ENCODE measurements at places on chromosomes 6 and 20. TPM values are rescaled to one million over a fixed set of nuclear protein-coding genes. Genes with fewer than 3 reads are reported as not detected.

DNA sequence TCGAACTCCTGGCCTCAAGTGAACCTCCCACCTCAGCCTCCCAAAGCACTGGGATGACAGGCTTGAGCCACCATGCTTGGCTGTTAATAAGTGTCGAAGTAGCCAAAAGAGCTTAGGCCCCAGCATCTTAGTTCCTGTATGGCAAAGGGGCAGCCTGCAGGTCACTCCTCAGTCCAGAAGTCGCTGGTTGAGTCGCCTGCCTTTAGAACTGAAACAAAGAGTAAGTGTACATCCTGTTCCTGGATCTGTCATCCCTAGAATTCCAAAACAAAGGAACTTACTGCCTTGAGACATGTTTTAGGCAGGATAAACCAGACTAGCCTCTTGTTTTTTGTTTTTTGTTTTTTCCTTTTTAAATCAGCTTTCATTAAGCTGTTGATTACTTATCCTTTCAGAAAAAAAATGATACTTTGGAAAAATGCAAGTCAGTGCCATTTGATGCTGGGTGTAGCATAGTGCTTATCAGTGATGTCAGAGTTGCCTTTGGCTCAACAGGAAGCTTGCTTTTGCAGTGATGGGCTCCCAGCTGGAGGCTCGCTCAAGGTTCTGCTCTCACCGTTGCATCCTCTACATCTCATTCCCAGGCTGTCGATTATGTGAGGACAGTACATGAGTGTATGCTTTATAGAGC is 9.0 kb downstream of the ACTR5 start:
- no peak for DNase-seq

- no peak for DNase-seq
Measured at GRCh38 chr20:47799116-47799715, 13.9 kb upstream of the SULF2 start.

DNA sequence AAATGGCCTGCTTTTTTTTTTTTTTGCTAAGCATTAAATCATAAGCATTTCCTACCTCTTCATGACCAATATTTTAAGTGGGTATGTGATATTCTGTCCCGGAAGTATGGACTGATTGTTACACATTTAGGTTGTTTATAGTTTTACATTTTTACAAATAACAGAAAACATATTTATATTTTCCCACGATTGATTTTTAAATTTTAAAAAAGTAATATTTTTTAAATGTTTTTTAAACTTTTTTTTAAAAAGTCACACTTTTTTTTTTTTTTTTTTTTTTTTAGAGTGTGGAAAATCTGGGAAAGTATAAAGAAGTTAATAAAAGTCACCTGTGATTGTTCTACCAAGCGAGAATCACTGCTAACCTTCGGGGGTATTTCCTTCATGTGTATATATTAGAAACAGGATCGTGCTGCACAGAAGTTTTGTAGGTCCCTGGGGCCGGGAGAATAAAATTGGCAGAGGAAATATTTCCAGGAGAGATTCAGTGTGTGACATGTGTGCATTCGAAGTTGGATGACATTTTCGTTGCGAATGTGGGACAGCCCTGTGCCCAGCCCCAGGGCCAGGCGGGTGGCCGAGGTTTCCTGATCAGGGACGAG is 173.1 kb downstream of the CDC5L start:
- no peak for DNase-seq

GRCh38 chr6:5511954-5512353 is 250.6 kb downstream of the FARS2 start:
- DNase-seq, result no peak

DNA sequence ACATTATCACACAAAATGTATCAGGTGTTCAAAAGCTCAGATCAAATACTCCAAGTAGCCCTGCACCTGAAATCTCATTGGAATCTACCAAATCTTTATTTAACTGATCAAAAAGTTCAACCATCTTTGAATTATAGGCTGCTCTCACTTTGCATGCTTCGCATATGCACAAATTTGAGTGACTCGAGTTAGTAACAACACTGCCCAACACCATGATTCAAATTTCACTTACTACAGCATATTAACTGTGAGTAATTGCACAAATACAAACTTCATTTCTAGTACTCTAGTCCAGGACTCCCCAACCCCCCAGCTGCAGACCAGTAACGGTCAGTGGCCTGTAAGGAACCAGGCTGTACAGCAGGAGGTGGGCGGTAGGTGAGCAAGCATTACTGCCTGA is 51.1 kb downstream of the WASF1 start:
- DNase-seq, result no peak

- no peak for DNase-seq
Measured at GRCh38 chr6:109483735-109484057, 677 bp upstream of the ZBTB24 start.

- DNase-seq, result no peak
Measured at GRCh38 chr6:133740218-133740617, 148.7 kb upstream of the TCF21 start.

DNA sequence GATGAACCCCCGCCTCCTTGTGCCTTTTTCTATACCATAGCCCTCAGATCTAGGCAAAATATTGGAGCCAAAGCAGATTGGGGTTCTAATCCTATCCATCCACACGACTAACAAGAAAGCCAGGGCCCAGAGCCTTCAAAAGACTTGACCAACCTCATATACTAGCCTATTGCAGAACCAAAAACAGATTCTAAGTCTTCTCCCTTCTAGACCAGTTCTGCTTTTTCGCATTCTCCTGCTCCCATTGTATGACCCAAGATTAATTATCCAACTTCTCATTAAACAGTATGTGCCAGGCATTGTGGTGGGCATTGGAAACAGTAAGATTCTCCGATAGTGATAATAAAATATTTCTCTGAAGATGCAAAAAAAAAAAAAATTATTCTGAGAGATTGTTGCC is 113.7 kb upstream of the JARID2 start:
- no peak for DNase-seq

DNA sequence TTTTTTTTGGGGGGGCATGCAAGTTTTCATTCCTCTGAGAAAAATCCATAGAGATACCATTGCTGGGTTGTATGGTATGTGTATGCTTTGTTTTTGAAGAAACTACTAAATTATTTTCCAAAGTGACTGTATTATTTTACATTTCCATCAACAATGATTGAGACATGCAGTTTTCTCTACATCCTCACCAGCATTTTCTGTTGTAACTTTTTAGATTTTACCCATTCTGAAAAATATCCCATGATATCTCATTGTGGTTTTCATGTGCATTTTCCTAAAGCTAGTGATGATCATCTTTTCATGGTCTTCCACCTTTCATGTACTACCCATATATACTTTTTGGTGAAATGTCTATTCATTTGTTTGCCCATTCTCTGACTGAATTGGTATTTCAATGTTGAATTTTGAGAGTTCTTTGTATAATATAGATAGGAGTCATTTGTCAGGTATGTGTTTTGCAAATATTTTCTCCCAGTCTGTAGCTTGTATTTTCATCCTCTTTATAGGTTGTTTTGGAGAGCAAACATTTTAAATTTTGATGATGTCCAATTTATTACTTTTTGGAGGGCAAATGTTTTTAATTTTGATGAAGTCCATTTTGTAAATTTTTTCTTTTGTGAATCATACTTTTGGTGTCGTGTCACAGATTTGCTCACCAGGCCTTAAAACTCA is 827.5 kb upstream of the CITED2 start:
- no peak for DNase-seq

- DNase-seq, result no peak
Measured at GRCh38 chr6:131107151-131107550, 28.1 kb upstream of the AKAP7 start.

GRCh38 chr6:83879746-83880145 is 20.3 kb downstream of the CYB5R4 start:
- DNase-seq, result no peak

GRCh38 chr6:33080127-33081089 is 4.6 kb downstream of the HLA-DPB1 start:
- DNase-seq, result no peak

DNA sequence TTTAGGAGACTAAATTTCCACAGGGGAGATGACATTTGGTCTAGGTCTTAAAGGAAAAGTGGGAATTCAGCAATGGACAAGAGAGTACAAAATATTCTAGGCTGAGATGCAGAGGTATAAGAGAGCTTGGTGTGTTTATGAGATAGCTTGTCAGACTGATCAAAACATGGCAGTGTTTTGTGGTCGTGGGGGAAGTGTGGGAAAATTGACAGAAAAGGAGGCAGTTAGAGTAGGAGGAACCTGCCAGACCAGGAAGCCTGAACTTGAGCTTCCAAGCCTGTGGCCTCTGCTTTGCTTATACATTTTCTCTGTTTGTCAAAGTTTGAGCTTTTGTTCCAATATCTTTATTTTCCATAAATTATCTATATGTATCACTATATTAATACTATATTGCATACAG is 69.5 kb upstream of the MAP3K7 start:
- DNase-seq, result no peak

DNA sequence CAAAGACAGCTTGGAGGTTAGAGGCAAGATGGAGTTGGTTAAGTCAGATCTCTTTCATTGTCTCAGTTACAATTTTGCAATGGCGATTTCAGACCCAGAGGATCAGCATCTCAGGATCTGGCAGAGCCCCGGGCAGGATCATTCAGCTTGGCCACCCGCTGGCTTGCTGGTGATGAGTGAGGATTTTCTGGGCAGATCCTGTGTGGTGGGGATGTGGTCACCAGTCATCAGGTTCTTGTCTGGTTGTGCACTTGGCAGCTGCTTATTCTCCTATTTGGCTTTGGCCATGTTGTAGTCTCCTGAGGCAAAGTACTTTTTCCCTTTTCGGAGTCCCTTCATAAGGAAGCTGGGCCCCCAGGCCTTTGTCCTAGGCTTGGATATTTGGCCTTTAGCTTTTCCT is 953.9 kb downstream of the KIF16B start:
- no peak for DNase-seq

DNA sequence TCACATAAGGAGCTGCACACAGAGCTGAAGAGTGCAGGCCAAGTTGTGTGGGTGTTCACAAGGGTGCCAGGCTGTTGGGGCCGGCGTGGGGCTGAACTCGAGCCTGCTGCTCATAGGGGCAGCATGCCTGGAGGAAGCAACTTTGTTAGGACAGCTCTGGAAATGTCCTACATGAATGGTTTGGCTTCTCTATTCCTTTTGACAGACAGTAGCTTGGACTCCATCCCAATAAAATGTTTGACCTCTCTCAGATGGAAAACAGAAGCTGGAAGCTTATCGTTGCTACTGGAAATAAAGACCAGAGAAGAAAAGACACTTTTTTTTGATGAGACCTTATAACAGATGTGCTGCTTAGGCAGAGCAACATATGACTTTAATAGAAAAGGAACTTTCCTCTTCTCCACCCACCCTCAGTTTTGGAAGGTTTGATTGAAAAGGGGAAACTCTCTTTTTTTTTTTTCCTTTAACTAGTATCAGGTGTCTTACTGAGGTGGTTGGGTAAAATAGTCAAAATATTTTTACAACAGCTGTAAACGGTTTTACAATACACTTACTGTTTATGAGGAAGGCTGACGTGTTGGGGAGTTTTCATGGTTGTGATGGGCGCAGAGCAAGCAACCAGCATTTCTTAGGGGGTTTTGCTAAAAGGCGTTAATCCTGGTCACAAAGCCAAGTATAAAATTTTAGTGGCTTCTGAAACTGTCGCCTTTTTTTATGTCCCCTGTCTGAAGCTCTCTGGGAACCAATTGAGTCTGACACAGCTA is 80.7 kb upstream of the EEF1E1 start:
- no peak for DNase-seq

DNA sequence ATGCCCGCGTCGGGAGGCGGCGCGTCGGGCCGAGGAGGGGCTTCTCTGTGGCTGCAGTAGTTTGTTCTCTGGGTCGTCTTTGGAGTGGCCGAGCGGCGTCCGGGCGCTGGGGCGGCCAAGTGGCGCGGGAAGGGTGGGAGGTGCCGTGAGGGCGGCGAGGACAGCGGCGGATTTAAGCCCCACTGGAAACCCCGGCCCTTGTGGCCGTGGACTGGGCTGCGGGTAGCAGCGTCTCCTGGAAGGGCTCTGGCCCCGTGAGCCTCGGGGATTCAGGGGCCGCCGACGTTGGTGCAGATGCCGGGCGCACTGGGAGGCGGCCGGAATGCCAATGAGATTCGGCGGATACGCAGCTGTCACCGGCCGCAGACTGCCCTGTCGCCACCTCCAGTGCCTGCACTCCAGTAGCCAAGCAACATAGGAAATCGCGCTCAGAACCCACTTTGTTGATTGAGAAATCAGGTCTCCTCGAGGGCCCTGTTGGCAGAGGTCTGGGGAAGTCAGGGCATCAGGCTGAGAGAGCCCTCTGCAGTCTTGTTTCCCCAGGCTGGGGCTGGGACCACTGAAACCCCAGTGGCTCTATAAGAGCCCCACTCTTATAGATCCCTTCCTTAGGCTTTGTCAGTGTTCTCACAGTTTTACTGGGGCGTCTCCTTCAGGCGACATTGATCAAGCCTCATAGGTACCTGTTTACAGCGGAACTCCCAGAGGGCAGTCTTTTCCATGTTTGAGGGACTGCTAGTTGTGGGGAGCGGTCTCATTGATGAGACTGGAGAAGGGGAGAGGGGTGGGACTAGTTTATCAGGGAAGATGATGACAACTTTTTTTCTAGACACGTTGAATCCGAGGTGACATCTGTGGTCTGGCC is 642 bp downstream of the GZF1 start:
- no peak for DNase-seq

GRCh38 chr6:11208267-11208666 is 24.2 kb downstream of the NEDD9 start:
- DNase-seq, result no peak

DNA sequence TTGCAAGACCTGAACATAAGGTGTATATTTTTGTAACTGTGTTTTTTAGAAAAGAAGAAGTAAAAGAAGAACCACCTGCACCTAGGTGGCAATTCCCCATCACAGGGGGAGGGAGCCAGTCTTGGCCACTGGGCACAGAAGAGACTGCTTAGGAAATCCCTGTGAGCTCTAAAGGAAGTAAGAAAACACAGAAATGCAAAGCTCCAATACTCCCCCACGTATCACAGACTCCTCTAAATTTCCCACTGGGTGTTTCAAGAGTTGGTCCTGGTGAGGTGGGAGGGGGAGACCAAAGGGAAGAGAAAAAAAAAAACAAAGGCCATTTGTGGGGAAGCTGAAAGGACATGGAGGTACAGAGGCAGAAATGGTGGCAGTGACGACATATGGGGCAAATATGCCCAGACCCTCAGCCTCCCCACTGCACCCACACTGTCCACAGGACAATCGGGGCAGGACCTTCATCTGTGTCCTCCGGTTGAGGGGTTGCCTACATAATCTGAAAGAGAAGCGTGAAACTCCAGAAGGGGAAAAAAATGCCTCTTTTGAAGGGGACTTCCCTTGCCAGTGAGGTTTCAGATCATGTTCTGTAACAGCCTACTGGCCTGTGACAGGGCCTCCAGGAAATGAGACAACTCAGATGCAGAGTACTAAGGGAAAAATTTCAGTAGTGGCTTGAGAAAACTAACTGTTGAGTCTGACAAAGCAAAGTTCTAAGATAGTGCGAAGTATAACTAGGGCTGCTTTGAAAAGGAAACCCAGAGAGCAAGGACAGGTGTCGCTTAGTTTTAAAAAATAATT is 226.2 kb upstream of the MARCKS start:
- DNase-seq, result peak; percentile 88

- no peak for DNase-seq
Measured at GRCh38 chr20:62805155-62805710, 598 bp downstream of the OGFR start.

GRCh38 chr6:46484081-46484820 is 7.0 kb downstream of the RCAN2 start:
- DNase-seq, result no peak

SLC4A11 gene
- total RNA-seq, result 5.1 TPM

INSM1 gene
- not detected for total RNA-seq

PACSIN1 gene
- total RNA-seq, result 0.07 TPM

LST1 gene
- total RNA-seq, result not detected

IGF2R gene
- total RNA-seq, result 50.8 TPM

COL10A1 gene
- total RNA-seq, result not detected

DCBLD1 gene
- total RNA-seq, result 6.1 TPM

TFAP2C gene
- total RNA-seq, result 0.23 TPM

GJA10 gene
- total RNA-seq, result not detected

PM20D2 gene
- total RNA-seq, result 46.5 TPM

Measured in epithelial cell of proximal tubule (primary cell).